ENCODE measurements at places on chromosomes 3 and 15. TPM values are rescaled to one million over a fixed set of nuclear protein-coding genes. Genes with fewer than 3 reads are reported as not detected.

DNA sequence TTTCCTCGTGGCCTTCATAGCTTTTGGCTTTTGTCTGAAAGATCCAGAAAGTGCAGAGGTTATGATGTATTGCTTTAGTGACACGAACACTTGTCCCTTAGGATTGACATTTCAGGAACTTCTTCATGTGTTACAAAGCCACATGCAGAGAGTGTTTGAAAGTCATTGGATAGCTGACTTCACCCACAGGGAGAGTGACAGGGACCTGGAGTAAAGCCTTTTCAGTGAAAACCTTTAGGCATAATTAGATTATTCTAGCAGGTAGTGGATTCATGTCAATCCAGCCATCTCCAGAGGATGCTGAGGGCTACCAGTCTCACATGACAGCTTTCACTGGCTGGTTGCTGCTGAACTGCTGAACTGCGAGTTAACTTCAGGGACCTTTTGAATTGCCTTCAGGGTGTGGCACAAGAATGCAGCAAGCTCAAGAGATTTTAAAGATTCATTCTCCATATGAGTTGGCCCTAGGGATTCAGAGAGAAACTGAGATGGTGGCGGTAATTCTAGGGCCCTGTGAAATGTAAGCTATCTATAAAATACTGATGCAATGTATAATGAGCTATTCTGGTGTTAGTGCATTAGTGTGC lies 267.0 kb upstream of the GOLIM4 start:
- DNase-seq, result no peak

DNA sequence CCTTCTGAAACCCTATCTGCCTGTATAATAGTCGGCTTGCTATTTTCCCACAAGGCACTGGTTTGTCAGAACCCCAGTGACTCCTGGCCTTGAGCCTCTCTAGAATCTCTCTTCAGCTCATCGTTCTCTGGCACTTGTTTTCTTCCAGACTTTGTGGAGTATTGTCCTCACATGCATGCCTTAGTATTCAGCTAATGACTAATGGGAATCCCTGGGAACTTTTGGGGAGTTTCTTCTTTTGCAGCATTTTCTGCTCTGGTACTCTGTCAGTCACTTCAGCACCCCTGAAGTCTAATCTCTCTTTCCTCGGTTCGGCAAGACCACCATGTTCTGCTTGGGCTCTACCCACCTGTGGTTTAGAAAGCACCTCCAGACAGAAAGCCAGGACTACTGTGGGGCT lies 35.8 kb upstream of the THRB start:
- no peak for DNase-seq

GRCh38 chr3:55641964-55642363 lies 154.9 kb upstream of the WNT5A start:
- DNase-seq, result no peak

Gene SH3GL3
- polyA plus RNA-seq, result not detected

Gene NANOGP8
- not detected for polyA plus RNA-seq

- no peak for DNase-seq
These were observed 14.2 kb upstream of the CLEC3B start for GRCh38 chr3:45011756-45012508.

Gene THRB
- not detected for polyA plus RNA-seq

Gene FBLN2
- polyA plus RNA-seq, result 3.2 TPM

Gene ETV5
- polyA plus RNA-seq, result not detected

DNA sequence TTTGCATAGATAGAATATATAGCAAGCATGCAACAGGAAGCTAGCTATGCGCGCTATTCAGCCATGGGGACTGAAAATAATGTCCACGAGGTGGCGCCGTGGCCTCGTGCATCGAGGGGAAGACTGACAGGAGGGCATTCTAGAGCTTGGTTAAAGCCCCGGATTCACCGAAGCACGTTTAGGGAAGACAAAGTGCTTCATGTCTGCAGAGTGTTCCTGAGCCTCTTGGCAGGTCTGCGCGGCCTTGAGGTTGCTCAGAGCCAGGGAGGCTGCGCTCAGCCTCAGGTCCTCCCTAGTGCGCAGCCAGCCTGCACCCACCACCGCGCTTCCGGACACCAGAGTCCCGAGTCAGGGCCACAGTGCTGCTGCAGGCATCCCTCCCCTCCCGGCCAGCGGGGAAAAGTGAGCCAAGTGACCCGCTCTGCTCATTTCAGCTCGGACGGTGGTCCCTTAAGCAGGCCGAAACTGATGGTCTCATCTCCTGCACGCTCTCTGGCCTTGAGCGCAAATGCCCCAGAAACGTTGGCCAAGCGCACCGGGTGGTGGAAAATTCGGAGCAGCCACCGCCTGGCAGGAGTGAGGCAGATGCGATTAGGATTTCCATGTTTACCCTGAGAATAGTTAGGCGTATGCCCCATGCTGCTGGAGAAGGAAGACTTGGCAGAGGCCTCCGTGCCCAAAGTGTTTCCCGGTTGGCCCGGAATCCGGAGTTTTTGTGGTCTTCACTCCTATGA lies 24.8 kb downstream of the GABRA5 start:
- DNase-seq, result no peak

Gene C2CD4A
- polyA plus RNA-seq, result not detected

Gene ATP13A5
- polyA plus RNA-seq, result not detected

All from CD8-positive, alpha-beta memory T cell (primary cell).